ENCODE measurements at places on chromosomes 6 and 20. TPM values are rescaled to one million over a fixed set of nuclear protein-coding genes. Genes with fewer than 3 reads are reported as not detected.

DNA sequence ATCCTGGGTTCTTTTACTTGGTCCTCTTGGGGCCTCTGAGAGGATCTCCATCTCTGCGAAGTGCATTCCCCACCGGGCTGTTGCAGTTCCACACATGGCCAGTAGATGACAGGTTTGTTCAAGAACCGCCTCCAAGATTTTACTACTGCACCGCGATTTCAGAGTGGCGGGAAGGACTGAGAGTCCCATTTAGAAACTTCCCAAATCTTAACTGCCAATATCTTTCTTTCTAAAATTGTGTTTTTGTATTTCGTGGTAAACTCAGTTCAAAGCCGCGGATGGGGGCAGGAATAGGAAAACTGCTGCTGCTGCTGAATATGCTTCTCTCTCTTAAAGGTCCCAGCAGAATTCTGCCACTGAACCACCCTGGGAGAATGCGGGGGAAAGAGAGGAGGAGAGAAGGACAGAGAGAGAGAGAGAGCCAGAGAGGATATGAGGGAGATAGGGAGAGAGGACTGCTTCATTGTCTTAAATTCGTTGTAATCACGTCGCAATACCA lies 8.6 kb upstream of the BTNL2 start:
- H3K36me3 ChIP-seq, result no peaks in the 10 kb centered on the region
- H3K4me3 ChIP-seq, result no peak overlapping the region
- no peak overlapping the region for H3K27ac ChIP-seq
- peaks cover 4% of the 10 kb centered on the region for H3K4me1 ChIP-seq
- peak; percentile 76 for DNase-seq

- no peak overlapping the region for H3K4me3 ChIP-seq
- H3K27ac ChIP-seq, result no peak overlapping the region
- DNase-seq, result peak; percentile 67
- no peaks in the 10 kb centered on the region for H3K27me3 ChIP-seq
- no peaks in the 10 kb centered on the region for H3K36me3 ChIP-seq
- peaks cover 24% of the 10 kb centered on the region for H3K4me1 ChIP-seq
These were observed 46.0 kb upstream of the PTPN1 start for GRCh38 chr20:50464026-50464724.

DNA sequence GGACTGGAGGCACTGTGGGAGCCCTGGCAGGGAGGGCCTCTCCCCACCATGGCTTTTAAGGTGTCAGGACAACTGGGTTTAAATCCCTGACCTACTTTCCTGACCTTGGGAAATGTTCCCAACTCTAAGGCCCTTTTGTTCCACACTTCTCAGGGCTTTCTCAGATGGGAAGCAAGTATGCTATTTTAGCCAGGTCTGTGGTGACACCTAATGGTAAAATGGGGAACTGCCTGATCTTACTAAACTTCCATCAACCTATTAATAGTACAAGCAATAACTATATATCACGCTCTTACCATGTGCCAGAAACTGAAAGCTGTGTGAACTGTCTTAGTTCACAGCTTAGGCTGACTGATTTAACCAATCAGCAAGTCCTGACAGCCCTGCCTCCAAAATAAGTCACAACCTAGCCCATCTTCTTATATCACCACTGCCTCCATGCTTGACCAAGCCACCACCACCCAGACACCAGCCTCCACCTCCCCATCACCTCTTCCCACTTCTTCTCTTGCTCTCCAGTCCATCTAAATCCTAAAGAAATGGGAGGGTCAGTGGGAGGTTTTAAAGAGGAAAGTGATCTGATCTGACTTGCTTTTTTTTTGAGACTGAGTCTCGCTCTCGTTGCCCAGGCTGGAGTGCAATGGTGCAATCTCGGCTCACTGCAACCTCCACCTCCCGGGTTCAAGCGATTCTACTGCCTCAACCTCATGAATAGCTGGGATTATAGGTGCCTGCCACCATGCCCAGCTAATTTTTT lies 6.9 kb upstream of the BLCAP start:
- no peak overlapping the region for H3K4me3 ChIP-seq
- H3K27ac ChIP-seq, result no peak overlapping the region
- no peaks in the 10 kb centered on the region for H3K27me3 ChIP-seq
- H3K4me1 ChIP-seq, result no peaks in the 10 kb centered on the region
- no peaks in the 10 kb centered on the region for H3K36me3 ChIP-seq

DNA sequence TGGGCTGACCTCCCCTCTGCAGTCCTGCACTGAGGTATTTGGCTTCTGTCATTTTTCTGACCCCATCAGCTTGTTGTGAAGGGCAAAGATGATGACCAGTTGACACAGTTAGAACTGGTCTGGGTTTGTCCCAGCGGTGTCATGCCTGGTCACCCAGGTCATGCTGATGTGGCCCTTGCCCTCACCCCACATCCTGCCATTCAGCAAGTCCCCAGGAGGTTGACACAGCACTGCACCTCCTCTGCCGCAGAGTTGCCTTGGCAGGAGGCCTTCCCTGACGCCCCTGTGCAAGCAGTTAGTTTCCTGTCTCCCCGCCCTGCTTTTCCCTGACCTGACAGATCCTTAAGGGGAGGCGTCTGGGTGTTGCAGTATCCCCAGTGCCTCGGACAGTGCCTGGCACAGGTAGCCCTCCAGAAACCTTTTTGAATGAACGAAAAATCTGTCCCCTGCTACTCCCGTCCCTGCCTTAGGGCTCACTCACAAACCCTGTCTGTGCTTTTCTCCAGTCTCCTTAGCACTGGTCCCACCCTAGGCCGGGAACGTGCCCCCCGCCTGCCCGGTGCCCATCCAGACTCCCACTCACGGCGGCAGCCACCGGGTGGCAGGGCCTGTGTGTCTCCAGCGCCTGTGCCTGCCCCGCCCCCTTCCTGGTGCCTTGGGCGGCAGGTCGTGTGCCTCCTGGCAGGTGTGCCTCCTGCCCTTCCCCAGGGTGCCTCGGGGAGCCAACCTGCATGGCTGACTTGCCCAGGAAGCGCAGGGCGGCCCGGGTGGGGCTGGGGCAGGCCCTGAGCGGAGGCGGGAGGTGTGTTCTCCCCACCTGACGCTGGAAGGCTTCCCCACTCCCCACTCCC lies 146.3 kb upstream of the RNF24 start:
- H3K27ac ChIP-seq, result no peak overlapping the region
- DNase-seq, result no peak
- H3K36me3 ChIP-seq, result no peaks in the 10 kb centered on the region
- no peaks in the 10 kb centered on the region for H3K27me3 ChIP-seq
- H3K4me3 ChIP-seq, result no peak overlapping the region

- no peak for DNase-seq
- no peaks in the 10 kb centered on the region for H3K27me3 ChIP-seq
- no peak overlapping the region for H3K27ac ChIP-seq
- H3K4me3 ChIP-seq, result no peak overlapping the region
These were observed 268.9 kb upstream of the HS3ST5 start for GRCh38 chr6:114611696-114612095.

The TPBG gene
- total RNA-seq, result 0.37 TPM

The DACT2 gene
- total RNA-seq, result 0.42 TPM

The PGC gene
- not detected for total RNA-seq

The ARFGEF3 gene
- 0.33 TPM for total RNA-seq

The C6orf163 gene
- total RNA-seq, result 0.79 TPM
